ENCODE measurements at places on chromosomes 11 and 22.

- no peak for DNase-seq
These were observed 204.3 kb upstream of the PLET1 start for GRCh38 chr11:112464949-112465348.

- DNase-seq = no peak
These were observed 528.4 kb downstream of the METTL15 start for GRCh38 chr11:28636566-28636965.

GRCh38 chr11:121740902-121741301, 288.1 kb upstream of the SORL1-AS1 start:
- DNase-seq = no peak

DNA sequence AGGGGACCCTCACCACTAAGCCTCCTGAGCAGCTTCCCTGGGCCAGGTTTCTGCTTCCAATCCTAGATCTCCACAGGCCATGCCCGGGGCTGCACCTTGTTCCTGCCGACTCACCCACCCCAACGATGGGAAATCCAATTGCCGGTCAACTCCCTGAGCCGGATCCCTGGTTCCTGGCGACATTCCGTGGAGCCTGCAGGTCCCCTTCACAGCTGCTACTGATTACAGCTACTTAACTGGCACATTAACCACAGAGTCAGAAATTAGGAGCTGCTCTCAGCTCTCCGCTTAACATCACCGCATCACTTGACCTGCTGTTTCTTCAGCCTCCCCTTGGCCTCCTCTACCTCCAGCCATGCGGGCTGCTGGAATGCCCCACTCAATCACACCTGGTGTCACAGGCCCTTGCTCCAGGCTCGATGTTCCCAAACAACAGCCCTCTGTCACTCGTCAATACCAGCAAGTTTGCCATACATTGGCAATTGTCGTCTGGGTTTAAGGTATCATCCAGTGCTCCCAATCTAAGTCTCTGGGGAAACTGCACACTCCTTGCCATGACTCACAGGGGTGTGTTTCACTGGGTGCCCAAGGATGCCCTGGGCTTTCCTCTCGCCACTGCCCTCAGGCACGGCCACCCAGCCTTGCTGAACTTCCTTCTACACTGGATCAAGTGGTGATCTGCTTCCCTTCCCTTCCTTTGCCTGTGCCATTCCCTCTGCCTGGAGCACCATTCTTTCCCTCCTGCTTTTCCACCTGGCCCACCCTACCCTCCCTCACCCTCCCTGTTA, 181.0 kb downstream of the MN1 start:
- DNase-seq = no peak

- no peak for DNase-seq
These were observed 15.6 kb downstream of the CXCR5 start for GRCh38 chr11:118899296-118899688.

GRCh38 chr11:57269571-57270021, 32.5 kb upstream of the APLNR start:
- no peak for DNase-seq

- no peak for DNase-seq
These were observed 32.6 kb downstream of the IGLL5 start for GRCh38 chr22:22920104-22920654.

DNA sequence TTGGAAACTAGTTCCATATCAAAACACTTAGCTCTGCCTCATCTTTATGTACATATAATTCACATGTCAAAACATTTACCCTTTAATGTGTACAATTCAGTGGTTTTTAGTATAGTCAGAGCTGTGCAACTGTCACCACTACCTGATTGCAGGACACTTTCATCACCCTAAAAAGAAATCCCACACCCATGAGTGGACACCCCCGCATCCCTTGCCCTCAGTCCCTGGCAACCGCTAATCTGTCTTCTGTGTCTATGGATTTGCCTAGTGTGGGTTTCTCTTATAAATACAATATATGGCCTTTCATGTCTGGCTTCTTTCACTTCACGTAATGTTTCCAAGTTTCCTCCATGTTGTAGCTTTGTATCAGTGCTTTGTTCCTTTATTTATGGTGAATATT, 8.6 kb upstream of the EMID1 start:
- DNase-seq = no peak

Measured in tibial artery (tissue), 4 donors.